Stimulated activated naive CD8-positive, alpha-beta T cell treated with anti-CD3 and anti-CD28 coated beads, Interleukin-15, Interleukin-2, amounts not matched to agents 100 U/mL and 50 U/mL, for 24 hours (primary cell): ENCODE measurements at places on chromosomes 1 and 21.

DNA sequence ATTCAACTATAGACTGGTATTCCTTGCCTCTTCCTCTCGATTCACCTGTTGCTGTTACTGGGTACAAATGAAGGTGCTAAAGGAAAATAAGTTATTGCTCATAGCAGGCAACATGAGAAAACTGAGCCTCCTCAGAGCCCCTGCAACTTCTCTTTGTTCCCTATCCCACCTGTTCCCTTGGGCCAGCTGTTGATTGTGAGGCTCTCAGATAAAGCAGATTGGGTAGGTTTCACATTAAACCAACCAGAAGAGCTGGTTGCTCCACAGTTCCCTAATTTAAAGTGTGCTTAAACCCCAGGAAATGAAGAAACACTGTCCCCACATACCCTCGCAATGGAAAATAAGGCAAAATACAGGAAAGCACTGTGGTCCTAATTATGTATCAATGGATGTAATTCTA, 4.8 kb downstream of the DEDD start:
- no peak for DNase-seq

DNA sequence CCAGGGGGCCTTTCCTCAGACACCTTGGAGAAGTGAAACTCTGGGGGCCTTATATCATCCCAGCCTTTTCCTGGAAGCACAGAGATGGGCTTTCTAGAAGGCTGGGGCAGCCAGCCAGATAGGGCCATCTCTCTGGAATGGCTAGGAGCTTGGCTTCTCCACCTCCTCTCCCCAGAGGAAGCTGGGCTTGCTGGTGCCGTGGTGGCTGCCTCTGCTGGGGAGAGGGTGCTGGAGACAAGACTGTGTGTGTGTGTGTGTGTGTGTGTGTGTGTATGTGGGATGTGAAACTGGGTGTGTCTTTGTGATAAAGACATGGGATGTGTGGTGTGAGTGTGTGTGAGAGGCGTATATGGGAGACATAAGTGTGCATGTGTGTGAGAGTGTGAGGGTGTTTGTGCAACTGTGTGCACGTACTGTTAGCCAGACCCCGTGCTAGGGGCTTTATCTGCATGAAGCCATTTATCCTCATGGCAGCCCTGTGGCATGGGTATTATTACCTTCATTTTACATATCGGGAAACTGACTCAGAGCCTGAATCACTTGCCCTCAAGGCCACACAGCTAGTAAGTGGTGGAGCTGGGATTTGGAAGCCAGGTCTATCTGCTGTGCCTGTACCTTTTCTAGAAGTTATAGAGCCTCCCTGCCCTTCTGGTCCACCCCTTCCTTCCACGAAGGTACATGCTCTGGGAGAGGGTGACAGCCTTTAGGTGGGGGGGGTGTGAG, 44.2 kb downstream of the PTPRU start:
- DNase-seq = no peak

DNA sequence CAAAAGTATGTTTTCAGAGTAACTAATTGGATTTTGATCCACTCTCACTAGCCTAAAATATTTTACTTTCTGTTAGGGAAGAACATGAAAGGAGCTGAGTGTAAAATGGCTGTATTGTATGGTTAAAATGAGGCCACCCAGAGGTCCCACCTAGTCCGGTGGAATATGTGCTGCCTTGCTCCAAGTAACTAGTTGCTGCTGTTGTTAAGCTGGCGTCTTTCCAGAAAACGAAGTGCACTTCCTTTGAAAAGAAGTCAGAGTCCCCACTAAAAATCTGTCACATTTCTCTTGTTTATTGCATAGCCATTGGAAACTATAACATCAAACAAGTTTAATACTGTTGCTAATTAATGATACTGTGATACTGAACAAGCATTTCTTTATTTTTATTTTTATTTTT, 3.2 kb downstream of the SLC25A33 start:
- DNase-seq = no peak

DNA sequence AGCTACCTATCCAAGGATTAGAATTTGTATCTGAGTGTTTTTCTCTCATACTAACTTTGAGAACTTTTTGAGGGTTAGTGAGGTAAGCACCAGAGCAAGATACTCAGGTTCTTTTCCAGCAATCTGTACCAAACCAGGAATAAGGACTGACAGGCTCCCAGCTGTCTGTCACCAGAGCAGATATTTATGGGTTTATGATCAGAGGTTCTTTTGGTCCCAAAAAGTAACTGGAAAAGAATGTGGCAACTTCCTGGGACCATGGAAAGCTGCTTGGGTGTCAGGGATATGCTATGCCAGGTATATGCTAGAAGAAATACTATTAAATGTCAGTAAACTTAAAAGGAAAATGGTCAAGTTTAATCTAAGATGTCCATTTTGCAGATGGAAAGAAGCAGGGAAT, 75.7 kb upstream of the ZNF326 start:
- no peak for DNase-seq

- peak; percentile 9 for DNase-seq
These were observed 124.5 kb upstream of the DPYD start for GRCh38 chr1:98045211-98045766.

- peak; percentile 74 for DNase-seq
These were observed 19.4 kb upstream of the BSDC1 start for GRCh38 chr1:32413507-32414185.

GRCh38 chr1:207848234-207848633, 62.7 kb downstream of the CD34 start:
- peak; percentile 62 for DNase-seq

GRCh38 chr21:46040707-46041106, 57.2 kb upstream of the COL6A2 start:
- no peak for DNase-seq

GRCh38 chr1:118914379-118915161, 73.6 kb downstream of the TBX15 start:
- no peak for DNase-seq
